ENCODE measurements at places on chromosomes 12 and 14.

DNA sequence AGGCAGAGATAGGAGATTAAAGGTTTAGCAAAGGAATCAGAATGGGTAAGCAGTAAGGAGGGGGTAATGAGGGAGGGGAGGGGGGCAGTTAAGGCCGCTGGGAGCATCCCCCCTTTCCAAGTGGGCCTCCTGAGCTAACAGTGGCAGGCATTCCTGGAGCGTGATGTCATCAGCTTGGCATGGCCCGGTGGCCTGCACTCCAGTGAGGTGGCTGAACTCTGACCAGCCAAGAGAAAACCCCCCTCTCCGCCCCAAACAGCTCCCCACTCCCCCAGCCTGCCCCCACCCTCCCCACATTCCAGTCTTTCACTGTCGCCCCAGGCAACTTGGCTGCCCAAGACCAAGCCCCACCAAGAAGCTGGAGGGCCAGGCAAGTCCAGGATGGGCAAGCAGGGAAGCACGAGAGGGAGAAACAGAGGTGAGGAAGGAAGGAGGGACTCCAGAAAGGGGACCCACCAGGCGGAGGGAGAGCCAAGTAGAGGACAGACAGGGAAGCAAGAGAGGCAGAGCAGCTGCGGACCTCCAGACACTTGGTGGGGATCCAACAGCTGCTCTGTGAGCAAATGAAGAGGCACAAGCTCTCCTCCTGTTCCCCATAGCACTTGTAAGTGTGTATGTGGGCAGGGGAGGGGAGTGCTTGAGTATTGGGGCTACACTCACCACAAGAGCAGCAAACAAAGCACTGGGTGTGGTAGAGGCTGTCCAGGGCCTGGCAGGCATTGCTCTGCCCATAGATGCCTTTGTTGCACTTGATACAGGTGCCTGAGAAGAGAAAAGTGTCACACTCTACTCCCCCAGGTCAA lies 4.5 kb downstream of the AJUBA start:
- no peak for DNase-seq

DNA sequence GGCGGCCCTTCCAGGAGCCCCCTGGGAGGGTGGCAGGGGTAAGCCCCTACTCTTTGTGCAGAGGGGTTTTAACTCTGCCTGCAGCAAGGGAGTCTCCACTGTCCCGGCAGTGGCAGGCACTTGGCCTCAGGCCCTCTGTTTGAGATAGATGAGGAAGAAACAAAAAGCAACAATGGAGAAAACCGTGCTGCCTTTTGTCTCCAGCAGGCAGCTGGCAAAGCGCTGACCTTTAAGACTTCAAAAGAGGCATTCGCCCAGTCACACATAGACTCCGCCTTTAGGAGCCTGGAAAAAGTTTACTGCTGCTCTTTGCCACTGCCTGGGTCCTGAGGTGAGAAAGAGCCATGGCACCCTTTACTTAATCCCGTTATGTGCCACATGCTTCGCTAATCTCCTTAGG lies 158.2 kb upstream of the NTF3 start:
- DNase-seq = no peak

DNA sequence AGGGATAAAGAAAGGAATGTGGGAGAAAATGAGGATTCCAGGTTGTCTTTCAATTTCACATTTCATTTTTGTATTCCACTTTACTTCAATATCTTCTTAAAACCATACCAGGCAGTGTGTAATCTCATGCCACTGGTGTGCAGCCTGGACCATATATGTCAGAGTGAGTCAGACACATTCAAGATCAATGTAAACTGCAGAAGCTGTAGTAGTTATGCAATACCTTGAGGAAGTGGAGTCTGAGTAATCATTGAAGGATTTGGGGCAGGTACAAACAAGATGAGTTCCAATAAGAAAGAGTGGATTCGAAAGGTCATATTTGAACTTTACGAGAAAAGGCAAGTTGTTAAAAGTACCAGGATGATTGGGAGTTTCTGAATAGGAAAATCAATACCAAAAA lies 14.1 kb downstream of the PLCZ1 start:
- DNase-seq = no peak

GRCh38 chr12:4477129-4477528 lies 31.5 kb upstream of the FGF6 start:
- no peak for DNase-seq

GRCh38 chr14:93734086-93734822 lies 54.0 kb downstream of the PRIMA1 start:
- DNase-seq = no peak

DNA sequence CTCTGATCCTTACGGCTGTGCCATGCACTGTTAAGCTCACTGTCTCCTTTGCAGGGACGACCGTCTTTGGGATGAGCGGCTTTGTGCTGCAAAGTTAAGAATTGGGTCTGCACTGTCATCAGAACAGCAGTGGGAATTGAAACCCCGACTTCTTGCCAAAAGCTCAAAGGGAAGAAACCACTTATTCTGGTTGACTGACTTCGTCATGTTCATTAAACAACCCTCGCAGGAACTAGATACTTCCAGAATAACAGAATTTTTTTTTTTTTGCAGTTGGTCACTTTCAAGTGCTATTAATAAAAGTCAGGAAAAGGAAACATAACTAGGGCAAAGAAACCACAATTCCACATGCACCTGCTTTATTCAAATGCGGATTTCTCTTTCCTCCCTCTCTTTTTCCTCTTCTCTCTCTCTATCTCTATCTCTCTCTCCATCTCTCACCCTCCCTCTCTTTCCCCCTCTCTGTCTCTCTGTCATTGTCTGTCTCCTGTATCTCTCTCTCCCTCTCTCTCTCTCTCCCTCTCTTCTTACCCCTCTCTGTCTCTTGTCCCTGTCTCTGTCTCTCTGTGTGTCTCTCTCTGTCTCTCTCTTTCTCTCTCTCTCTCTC lies 12.3 kb upstream of the GLT1D1 start:
- DNase-seq = no peak

DNA sequence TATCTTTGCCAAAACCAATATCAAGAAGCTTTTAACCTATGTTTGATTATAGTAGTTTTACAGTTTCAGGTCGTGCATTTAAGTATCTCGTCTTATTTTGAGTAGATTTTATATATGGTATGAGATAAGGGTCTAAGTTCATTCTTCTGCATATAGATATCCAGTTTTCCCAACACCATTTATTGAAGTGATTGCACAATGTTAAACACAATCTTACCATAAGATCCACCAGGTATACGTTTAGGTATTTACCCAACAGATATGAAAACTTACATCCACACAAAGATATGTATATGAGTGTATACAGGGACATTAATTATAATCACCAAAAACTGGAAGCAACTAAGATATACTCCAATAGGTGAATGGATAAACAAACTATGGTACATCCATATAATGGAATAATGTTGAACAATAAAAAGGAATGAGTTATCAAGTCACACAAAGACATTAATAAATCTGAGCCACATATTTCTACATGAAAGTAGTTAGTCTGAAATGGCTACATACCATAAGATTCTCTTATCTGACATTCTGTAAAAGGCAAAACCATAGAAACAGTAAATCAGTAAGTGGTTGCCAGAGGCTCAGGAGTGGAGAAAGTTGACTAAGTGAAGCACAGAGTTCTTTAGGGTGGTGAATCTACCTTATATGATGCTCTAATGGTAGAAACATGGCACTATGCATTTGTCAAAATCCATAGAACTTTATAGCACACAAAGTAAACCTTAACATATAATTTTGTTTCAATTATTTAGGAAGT lies 222.6 kb downstream of the NUAK1 start:
- no peak for DNase-seq

GRCh38 chr12:64194333-64195149 lies 27.6 kb downstream of the KICS2 start:
- no peak for DNase-seq

- no peak for DNase-seq
Measured at GRCh38 chr12:20376984-20377383, 8.6 kb downstream of the PDE3A start.

- DNase-seq = peak; percentile 62
Measured at GRCh38 chr14:74018586-74019407, at the start of the genes BBOF1 and ENTPD5. TSS of gene BBOF1 (plus strand) at chr14:74019349. CDS start at chr14:74019479, 130 bp downstream. TSS of gene ENTPD5 (minus strand) at chr14:74019288. CDS start at chr14:73988102, 31,186 bp downstream.

- no peak for DNase-seq
Measured at GRCh38 chr14:86346818-86347384, 817.0 kb downstream of the FLRT2 start.

GRCh38 chr12:69046363-69046762 lies 113.4 kb upstream of the CPM start:
- DNase-seq = no peak

- no peak for DNase-seq
Measured at GRCh38 chr12:70048521-70049250, 194.5 kb upstream of the CNOT2 start.

- no peak for DNase-seq
Measured at GRCh38 chr14:45249856-45250575, 3.0 kb downstream of the MIS18BP1 start.

GRCh38 chr14:88825078-88825458 lies 617 bp downstream of the TTC8 start:
- no peak for DNase-seq

DNA sequence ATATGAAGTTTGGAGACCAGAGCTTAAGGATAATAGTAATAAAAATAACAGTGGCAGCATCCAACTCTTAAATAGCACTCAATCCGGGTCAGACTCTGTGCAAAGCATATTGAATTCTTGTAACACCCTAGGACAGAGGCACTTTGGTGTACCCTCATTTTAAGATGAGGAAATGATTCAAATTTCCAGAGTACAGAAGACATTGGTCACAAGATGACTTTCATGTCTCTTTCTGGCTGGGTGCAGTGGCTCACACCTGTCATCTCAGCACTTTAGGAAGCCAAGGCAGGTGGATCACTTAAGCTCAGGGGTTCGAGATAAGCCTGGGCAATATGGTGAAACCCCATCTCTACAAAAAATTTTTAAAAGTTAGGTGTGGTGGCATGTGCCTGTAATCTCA lies 235.8 kb downstream of the SLC15A4 start:
- DNase-seq = no peak

- DNase-seq = no peak
Measured at GRCh38 chr14:79248771-79249170, 962.5 kb downstream of the DIO2 start.

DNA sequence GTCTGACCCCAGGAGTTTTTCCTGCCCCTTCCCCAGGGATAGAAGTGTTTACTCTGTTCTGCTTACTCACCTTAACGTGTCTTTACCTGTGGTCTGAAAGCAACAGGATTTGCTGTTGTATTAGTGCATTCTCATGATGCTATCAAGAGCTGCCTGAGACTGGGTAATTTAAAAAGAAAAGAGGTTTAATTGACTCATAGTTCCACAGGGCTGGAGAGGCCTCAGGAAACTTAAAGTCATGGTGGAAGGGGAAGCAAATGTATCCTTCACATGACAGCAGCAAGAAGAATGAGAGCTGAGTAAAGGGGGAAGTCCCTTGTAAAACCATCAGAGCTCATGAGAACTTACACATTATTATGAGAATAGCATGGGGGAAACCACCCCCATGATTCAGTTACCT lies 240.4 kb downstream of the SNAPC1 start:
- no peak for DNase-seq

DNA sequence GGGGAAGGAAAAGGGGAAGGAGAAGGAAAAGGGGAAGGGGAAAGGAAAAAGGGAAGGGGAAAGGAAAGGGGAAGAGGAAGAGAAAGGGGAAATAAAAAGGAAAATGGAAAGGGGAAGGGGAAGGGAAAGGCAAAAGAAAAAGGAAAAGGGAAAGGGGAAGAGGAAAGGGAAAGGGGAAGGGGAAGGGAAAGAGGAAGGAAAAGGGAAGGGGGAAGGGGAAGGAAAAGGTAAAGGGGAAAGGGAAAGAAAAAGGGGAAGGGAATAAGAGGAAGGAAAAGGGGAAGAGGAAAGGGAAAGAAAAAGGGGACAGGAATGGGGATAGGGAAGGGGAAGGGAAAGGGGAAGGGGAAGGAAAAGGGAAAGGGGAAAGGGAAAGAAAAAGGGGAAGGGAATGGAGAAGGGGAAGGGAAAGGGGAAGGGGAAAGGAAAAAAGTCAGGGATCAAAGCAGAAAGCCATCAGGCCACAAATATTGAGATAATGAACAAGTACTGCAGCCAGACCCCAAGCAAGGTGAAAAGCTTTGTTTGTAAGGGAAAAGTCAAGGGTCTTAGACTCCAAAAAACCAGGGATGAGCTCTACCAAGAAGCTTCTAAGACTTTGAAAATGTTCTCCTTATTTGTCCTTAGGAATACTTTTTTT lies 20.0 kb downstream of the DICER1 start:
- DNase-seq = no peak

DNA sequence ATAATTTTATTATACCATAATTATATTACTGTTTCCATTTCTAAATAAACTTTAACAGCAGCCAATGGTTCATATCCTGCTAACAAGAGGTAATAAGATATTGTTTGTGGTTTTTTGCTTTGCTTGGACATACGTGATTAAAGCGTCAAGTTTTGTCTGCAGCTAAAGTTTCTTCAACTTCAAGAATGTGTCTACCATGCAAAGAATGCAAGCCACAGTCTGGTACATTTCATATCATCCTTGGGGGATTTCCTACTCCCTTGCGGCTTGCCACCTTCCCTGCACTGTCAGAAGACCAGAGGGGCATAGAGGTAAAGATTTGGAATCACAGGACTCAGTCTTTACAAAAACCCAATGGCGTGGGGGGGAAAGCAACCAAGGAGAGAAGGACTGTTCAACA lies 125.2 kb downstream of the MED13L start:
- no peak for DNase-seq

DNA sequence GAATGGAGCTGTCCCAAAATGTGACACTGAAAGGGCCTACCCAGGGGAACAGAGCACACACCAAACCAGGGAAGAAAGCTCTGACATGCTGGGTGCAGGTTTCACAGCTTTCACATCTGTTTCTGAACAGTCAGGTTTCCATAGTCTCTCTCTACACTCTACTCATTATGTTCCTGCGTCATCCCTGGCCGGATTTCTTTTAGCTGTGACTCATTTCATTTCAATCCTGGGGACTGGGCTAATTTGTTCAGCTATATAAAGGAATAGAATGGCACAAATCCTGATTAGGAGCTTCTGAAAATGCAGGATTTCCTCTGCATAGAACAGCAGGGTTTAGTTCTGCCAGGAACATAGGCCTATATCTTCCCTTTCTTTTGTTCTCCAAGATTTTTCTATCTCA lies 649.8 kb downstream of the RPS29 start:
- no peak for DNase-seq

GRCh38 chr14:74195623-74196022 lies 43.6 kb upstream of the VSX2 start:
- DNase-seq = no peak

DNA sequence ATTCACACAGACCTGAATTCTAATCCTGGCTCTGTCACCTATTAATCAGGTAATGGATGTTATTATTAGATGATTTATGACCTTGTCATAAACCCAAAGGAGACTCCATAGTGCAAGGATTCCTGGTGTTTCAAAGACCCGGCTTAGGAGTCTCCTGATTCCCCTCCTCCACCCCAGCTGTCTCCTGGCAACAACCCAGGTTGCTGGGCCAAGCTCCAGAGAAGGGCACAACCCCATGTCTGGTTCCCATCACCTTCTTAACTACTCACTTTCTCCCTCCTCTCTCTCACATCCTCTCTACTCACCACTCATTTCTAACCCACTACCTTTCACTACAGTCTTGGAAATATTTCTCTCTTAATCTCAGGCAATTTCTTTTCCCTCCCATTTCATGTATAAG lies 41.6 kb downstream of the RHOJ start:
- no peak for DNase-seq

- no peak for DNase-seq
Measured at GRCh38 chr14:71377099-71377498, 469.8 kb downstream of the PCNX1 start.
